ENCODE measurements at places on chromosomes 16 and 17.

DNA sequence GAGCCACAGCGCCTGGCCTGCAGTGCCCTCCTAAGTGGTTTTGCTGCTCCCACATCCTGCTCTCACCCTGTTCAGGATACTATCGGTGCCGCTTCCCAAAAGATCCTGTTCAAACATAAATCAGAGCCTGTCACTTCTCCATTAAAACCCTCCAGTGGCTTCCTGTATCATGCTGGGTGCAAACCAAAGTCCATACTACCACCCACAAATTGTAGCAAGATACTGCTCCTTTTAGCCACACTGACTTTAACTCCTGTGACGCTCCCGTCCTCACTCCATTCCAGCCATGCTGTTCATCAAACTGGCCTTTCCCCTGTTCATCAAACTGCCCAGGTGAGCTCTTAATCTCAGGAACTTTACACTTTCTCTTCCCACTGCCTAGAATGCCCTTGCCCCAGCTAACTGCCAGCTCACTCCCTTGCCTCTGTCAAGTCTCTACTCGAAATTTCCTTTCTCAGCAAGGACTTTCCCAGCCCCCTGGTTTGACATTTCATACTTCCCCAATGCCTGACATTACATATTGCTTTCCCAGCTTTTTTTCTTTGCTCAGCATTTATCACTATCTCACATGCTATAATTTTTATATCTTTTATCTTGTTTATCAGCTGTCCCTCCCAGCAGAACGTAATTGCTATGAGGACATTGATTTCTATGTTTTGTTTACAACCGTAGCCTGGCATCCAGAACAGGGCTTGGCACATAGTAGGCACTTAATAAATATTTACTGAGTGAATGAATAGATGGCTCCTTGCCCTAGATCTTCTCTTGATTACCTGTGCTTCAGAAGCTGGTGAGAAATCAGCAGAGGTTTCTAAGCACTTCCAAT, 44.3 kb upstream of the SMURF2 start:
- DNase-seq, result no peak

- no peak for DNase-seq
Measured at GRCh38 chr17:8985054-8985701, 19.7 kb upstream of the PIK3R5 start.

DNA sequence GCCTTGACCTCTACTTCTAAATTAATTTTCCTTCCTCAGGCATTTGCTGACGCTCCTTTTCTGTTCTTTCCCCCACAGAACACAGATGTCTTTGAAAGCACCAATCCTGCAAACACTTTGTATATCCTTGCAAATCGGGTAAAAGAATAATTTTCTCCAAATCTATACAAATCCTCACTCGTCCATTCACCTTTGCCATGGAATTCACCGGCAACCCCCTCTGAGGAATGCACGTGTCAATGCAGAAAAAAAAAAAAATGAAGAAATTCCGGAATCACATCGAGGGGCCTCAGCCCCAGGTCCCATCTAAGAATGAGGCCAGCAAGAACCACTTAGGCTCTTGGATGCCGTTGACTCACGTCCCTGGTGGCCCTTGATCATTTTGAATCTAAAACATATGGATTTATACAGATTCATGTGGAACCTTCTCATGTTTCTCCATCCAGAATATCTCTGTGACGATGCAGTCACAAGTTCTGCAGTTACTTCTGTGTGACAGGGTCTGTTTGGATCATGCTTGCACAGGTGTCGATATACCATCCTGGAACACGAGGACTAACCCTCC, 136.9 kb downstream of the RBFOX3 start:
- DNase-seq, result no peak

GRCh38 chr16:15855704-15856003, 1.2 kb downstream of the MYH11 start:
- DNase-seq, result no peak

DNA sequence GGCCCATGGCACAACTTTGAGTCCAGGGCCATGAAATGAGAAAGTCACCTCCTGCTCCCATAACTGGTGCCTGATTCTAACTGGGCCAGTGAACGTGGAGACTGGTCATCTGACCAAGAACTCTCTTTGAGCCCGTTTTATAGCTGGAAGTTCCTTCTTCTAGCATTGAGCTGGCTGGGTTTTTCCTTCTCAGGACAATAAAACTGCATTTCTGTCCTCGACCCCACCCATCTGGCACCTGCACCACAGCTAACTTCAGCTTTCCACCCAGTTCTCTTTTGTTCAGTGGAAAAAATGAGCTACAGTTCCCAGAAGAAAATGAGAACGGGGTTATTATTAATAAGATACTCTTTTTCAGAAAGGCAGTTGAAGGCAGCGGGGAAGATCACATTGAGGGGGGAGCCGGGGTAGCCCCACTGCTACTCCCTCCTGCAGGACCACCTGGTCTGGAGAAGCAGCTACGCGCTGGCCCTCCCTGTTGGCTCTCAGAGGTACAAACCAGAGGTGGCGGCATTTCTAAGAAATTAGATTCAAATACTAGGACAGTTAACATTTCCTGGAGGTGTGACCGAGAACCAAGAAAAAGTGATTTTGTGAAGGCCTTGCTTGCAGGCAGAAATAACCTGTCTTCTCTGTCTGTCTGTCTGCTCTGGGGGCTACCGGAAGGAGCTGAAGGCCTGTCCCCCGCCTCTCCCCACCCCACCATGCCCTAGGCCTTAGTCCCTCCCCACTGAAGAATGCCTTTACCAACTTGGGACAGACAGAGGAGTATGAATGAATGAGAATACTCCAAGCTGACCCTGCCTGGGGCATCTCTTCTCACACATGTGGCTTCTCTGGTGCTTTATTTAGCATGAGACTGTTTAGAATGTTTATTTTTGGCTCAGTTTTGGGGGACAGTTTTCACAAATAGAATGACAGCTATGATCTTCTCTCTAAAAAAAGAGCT, 123.9 kb downstream of the XYLT1 start:
- DNase-seq, result no peak

DNA sequence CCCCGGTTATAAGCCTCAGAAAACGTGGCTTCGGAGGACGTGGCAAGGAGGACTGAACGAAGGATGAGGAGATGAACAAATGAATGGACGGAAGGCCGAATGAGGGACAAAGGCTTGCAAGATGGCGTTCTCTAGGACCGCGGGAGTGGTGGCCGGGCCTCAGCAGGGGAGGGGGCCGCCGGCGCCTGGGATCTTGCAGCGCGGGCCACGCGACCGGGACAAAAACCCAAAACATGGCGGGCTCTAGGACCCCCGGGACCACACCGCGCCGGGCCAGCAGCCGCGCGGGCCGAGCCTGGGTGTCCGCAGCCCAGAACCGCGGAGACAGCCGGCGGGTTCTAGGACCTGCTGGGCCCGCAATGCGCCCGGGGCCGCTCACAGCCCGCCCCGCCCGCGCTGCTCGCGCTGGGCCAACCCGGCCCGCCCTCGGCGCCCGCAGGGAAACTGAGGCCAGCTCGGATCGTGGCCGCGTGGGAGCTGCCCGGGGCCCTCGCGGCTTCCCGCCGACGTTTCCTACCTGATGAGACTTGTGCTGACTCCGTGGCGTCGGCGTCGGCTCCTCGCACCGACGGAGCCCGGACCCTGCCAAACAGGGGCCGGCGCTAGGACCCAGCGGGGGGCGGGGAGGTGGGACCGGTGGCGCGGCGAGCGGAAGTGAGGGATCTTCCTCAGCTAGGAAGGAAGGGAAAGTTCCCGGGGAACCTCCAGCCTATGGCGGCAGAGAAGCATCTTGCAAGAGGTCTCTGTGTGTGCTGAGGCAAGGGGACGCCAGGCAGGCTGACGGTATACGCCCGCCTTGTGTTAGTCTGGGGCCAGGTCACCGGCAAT, 684 bp downstream of the ZNF668 start:
- DNase-seq, result peak; percentile 79

GRCh38 chr16:66036793-66037715, 329.4 kb upstream of the CDH5 start:
- no peak for DNase-seq

DNA sequence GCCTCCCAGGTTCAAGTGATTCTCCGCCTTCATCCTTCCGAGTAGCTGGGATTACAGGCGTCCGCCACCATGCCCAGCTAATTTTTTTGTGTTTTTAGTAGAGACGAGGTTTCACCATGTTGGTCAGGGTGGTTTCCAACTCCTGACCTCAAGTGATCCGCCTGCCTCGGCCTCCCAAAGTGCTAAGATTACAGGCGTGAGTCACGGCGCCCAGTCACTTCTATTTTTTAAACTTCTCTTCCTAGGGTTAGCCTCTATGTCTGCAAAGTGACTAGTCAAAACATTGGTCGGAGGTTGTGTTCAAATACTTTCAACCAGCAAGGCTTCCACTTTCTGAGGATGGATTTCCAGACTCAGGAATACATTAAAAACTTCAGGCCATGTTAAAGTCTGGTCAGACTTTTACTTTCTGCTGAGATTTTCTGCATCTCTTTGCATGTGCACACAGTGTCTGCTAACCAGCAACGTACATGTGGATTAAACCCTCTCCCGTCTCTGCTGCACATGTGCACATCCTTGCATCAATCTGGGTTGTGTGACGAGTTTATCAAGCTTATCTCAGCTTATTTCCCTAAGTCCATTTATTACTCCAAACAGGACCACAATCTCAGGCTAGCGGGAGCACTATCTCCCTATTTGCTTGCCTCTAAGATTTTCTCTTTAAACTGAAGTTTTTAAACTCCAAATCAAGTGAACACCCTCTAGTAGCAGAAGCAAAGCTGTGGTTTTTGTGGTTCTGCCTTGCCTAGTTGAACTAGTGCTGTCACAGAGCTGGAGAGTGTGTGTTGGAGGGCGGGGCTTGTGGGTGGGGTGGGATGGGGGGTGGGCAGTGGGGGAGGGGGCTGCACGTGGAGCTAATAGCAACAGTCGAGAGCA, 525.2 kb upstream of the GOT2 start:
- DNase-seq, result peak; percentile 13

GRCh38 chr17:81831563-81831956, 1.5 kb downstream of the MCRIP1 start:
- no peak for DNase-seq

- no peak for DNase-seq
Measured at GRCh38 chr17:73163043-73163442, 1.8 kb upstream of the SSTR2 start.

GRCh38 chr17:67531291-67531690, 154.2 kb downstream of the PITPNC1 start:
- DNase-seq, result no peak

GRCh38 chr16:27503662-27504061, 46.1 kb downstream of the GTF3C1 start:
- DNase-seq, result no peak

GRCh38 chr16:19245326-19245925, 40.1 kb upstream of the CLEC19A start:
- no peak for DNase-seq

DNA sequence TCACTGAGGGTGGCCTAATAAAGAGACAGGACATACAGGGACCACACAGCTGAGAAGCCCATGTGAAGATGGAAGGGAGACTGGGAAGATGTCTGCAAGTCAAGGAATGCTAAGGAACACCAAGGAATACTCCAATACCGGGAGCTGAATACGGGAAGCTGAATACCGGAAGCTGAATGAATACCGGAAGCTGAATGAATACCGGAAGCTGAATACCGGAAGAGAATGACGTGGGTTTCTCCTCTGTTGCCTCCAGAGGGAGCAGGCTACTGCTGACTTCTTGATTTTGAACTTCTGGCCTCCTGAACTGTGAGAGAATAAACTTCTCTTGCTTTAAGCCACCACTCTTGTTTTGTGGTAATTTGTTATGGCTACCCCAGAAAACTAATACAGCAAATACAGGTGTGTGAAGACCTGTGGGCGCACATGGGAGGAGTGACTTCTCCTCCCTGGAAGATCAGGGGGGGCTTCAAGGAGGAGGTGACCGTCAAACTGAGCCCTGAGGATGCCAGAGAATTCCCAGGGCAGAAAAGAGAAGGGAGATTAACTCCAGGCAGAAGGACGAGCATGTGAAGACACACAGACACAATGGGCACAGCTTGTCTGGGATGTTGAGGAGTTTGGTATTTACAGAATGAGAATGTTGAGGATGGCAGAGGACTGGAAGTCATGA, 259.9 kb downstream of the IRF8 start:
- DNase-seq, result no peak

DNA sequence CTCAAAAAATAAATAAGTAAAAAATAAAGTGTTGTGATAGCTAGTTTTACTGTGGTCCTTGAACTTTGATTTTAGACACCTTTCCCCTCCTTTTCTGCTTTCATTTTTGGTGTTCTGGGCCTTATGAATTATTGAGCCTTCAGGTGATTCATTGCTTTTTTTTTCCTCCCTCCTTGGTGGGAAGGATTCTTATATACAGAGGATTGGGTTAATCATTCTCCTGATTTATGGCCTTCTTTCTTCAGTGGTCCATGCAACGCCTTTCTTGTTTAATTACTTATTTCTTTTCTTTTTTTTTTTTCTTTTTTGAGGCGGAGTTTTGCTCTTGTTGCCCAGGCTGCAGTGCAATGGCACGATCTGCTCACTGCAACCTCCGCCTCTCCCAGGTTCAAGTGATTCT, 8.0 kb upstream of the MYL4 start:
- no peak for DNase-seq

DNA sequence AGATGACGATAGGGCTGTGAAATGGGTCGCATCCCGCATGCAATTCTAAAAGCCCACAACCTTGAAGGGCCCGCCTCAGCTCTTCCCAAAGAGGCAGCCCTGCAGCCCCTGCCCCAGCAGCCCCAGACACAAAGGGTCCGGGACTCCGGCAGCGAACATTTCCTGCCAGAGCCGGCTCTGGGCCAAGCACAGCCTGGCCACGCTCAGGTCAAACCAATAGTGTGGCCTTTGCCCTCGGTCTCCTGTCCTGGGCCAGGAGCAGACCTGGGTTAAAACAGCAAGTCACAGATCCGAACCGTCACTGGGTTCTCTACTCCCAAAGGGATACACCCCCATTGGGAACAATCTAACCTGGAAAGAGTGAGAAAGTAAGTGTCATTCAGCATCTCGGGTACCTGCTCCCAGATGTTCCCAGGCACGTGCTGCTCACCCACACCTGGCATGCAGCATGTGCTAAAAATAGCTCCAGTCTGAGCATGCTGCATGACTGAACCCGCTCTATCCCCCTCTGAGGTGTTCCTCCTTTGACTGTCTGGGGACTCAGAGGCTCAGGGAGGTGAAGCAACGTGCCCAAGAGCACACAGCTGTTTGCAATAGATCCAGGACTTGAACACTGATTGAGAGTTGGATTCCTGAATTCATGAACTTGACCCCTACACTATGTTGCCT, 22.2 kb upstream of the ATP2A3 start:
- DNase-seq, result no peak

DNA sequence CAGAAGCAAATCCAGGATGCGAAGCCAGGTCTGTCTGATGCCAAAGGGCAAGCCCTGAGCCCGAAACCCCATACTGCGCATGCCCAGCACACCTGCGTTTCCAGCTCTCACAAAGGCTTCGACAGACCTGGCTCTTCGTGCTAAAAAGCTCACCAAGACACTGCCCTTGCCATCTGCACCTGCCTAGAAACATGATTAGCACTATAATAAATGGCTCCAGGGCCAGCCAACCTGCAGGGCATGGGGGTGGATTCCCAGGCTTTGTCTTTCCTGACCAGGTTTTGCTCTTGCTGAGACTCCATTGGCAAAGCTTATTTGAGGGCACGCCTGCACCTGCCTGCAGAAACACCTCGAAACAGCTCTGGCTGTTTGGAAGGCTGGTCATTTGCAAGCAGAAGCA, 14.4 kb upstream of the PLD6 start:
- no peak for DNase-seq

- DNase-seq, result no peak
Measured at GRCh38 chr17:47190770-47191169, 1.7 kb upstream of the CDC27 start.

GRCh38 chr16:20624882-20625807, 49.0 kb upstream of the ACSM2B start:
- no peak for DNase-seq

- DNase-seq, result no peak
Measured at GRCh38 chr16:88320947-88321634, 61.7 kb upstream of the ZNF469 start.

GRCh38 chr17:54694287-54694887, 206.3 kb upstream of the TOM1L1 start:
- no peak for DNase-seq
